ENCODE measurements at places on chromosomes 1 and 21.

- DNase-seq: peak; percentile 41
These were observed 12.5 kb downstream of the RPS6KA1 start for GRCh38 chr1:26541816-26542711.

DNA sequence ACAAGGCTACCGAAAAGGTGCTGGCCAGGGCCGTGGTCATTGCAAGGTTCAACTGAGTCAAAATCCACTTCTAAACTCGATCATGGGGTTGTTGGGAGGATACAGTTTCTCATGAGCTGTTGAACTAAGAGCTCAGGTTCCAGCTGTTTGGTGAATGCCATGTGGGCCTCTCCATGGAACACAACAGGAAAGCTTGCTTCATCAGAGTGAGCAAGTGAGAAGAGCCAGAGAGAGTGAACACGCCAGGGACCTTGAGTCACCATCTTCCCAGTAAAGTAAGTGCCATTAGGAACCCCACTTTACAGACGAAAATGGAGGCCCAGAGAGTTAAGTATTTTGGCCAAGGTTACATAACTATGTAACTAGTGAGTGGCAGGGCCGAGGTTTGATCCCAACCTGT lies 475.1 kb upstream of the VAMP3 start:
- no peak for DNase-seq

GRCh38 chr1:39269791-39270342 lies 65.4 kb downstream of the MACF1 start:
- DNase-seq: no peak

GRCh38 chr21:18070392-18070791 lies 174.2 kb upstream of the CHODL start:
- no peak for DNase-seq

GRCh38 chr1:184483101-184483683 lies 96.4 kb downstream of the C1orf21 start:
- DNase-seq: no peak

DNA sequence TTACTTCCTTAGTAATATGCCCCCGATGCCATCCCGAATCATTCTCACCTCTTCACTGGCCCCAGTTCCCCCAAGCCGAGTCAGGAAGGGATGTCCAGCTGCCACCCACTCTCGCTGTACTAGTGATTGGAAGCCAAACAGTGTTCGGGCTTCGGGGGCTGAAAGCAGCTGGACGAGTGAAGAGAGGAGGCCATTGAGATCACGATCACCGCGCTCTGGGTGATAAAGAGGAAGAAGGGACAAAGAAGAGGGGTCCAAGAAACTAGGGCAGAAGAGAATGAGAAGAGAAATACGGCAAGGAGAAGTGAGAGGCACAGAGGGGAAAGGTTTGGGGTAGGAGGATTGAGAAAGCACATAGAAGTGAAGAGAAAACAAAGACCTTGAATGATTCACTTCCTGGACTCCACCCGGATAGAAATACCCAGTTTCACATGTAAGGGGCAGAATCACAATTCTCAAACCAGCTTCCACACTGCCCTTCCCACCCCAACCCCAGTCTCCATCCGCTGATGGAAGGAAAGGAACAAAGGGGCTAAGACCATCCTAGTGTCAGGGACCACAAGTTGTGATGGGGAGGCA lies 3.7 kb upstream of the SF3B4 start:
- no peak for DNase-seq

DNA sequence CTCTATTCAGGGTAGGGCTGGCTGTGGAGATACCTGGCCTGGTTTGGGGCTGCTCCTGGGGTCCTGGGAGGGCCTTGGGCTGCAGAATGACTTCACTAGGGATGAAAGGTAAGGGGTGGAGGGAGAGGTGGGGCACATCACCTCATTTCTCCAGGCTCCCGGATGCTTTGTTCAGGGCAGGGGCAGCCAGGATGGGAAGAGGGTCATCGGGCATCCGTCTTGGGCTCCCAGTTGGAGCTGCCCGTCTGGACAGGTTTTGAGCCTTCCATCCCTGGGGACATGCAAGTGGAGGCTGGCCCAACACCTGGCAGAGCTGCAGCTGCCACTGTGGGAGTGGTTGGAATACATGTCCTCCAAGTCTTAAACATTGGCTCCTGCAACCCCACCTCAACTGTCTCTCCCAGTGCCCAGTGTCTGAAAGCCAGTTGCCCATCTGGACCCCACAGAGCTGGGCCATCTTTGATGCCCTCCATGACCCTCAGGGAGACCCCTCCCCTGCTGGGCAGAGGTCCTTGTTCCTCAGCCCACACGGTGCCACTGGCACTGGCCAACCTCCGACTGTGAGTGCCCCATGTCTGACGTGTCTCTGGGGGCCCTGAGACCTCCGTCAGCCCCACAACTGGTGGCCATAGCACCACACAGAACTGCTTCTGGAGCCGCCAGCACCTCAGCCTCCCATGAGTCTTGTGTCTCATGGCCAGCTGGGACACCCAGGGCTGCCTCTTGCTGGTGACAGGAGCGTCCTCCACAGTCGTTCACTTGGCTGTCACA lies 52.8 kb downstream of the TRIM11 start:
- DNase-seq: no peak

GRCh38 chr1:203128431-203128715 lies 847 bp downstream of the ADORA1 start:
- no peak for DNase-seq

DNA sequence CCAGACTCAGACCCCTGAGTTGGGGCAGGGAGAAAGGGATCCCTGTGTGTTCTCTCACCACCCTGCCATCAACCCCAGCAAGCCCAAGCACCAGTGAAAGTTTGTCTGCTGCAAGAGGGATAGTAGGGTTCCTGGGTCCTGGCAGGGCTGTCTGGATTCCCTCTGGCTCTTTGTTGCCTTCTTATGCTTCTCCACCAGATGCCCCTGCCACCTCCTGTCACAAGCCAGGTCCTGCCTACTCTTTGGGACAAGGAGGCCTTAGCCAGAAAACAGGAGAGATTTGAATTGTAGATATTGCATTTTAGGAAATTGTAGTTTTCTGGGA lies 21.7 kb downstream of the UBE2T start:
- no peak for DNase-seq

GRCh38 chr1:247352175-247352574 lies 20.5 kb upstream of the ZNF496 start:
- no peak for DNase-seq

DNA sequence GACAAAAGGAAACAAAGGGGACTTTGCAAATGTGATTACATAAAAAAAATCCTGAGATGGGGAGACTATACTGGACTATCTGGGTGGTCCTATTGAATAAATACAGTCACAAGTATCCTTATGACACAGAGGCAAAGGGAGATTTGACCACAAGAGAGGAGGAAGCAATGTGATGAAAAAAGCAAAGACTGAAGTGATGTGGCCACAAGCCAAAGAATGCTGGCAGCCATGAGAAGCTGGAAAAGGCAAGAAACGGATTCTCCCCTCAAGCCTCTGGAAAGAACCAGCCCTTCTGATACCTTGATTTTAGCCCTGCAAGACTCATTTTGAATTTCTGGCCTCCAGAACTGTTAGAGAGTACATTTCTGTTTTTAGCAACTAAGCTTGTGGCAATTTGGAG lies 36.4 kb downstream of the OLFML2B start:
- DNase-seq: no peak

DNA sequence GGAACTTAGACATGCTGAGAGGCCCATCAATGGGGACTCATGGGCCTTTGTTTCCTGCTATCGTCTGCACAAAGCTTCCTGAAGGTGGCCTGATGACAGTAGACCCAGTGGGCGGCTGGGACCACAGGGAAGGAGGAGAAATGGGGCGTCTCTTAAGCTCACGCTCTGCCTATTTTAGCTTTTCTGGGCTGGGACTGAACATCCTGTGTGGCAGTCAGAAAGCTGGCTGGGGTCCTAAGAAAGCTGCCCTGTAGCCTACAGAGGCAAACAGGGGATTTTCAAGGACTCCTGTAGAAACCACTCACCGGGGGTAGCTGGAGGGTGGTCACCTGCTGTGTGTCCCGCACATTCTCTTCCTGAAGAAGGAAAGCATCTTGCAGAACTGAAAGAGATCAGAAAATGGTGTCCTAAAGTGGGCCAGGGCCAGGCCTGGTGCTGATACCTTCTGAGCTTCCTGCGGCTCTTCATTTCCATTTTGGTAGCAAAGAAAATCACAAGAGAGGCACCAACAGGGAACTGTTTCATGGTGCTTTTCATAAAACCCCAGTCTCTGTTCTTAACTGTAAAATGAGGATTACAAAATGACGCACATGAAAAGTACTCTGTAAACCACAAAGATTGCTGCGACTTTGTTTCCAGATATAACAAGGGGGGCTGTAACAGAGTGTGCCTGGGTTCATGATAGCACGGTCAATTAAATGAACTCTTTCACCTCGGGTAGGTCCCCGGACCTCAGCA lies 8.6 kb downstream of the ZNF496 start:
- DNase-seq: no peak

GRCh38 chr1:225465793-225466517 lies 38.1 kb upstream of the LBR start:
- no peak for DNase-seq

DNA sequence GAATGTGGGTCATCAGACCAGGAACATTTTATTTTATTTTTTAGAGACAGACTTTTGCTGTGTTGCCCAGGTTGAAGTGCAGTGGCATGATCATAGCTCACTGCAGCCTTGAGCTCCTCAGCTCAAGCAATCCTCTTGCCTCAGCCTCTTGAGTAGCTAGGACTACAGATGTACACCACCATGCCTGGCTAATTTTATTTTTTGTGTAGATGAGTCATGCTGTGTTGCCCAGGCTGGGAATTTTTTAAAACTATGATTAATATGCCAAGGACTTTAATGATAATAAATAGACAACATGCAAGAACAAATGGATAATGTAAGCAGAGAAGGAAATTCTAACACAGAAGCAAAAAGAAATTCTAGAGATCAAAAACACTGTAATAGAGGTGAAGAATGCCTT lies 142.4 kb downstream of the AK5 start:
- no peak for DNase-seq

GRCh38 chr1:60225486-60225885 lies 151.9 kb upstream of the C1orf87 start:
- no peak for DNase-seq

DNA sequence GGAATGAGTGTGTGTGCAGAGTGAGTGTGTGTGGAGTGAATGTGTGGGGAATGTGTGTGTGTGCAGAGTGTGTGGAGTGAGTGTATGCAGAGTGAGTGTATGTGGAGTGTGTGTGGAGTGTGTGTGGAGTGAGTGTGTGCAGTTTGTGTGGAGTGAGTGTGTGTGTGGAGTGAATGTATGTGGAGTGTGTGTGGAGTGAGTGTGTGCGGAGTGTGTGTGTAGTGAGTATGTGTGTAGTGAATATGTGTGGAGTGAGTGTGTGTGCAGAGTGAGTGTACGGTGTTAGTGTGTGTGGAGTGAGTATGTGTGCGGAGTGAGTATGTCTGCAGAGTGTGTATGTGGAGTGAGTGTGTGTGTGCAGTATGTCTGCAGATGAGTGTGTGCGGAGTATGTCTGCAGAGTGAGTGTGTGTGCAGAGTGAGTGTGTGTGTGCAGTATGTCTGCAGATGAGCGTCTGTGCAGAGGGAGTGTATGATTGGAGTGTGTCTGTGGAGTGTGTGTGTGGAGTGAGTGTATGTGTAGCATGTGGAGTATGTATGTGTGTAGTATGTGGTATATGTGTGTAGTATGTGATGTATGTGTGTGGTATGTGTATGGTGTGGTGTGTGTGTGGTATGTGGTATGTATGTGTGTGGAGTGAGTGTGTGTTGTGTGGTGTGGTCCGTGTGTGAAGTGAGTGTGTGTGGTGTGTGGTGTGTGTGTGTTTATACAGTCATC lies 59.7 kb upstream of the CLDN14 start:
- no peak for DNase-seq

GRCh38 chr1:214215583-214215982 lies 65.4 kb upstream of the SMYD2 start:
- DNase-seq: no peak

- no peak for DNase-seq
These were observed 52.6 kb downstream of the TRABD2B start for GRCh38 chr1:47944561-47944960.

DNA sequence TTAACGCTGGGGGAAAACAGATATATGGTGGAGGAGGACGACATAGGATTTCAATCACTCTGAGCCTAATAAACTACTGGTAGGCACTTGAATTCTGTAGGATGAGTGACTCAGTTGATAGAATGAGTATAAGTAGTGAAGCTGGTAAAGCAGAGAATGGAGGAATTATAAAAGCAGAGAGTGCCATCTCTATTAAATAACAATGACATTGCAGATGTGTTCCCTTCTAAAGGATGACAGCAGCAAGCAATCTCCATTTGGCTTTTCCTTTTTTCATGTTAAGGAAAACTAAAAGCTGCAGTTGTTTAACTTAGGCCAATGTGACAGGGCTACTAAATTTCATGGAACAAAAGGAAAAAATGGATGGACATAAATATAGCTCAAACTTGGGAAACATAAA lies 17.5 kb downstream of the ZBTB8OS start:
- DNase-seq: no peak

DNA sequence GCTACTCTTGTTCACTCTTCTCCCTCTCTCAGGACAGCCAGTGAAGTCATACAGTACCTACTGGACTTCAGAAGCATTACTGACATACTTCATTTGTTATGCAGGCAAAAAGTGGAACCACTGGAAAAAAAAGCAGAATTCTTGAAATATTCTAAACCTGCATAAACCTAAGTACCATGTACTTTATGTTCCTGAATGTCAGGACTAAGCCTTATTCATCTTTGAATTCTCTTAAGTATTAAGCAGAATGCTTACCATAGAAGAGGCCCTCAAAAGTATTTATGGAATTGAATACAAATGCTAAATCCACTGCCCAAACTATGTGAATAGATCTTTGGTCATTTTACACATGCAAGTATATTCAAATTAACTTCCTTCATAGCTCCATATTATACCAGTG lies 7.8 kb downstream of the PSMB2 start:
- DNase-seq: no peak

DNA sequence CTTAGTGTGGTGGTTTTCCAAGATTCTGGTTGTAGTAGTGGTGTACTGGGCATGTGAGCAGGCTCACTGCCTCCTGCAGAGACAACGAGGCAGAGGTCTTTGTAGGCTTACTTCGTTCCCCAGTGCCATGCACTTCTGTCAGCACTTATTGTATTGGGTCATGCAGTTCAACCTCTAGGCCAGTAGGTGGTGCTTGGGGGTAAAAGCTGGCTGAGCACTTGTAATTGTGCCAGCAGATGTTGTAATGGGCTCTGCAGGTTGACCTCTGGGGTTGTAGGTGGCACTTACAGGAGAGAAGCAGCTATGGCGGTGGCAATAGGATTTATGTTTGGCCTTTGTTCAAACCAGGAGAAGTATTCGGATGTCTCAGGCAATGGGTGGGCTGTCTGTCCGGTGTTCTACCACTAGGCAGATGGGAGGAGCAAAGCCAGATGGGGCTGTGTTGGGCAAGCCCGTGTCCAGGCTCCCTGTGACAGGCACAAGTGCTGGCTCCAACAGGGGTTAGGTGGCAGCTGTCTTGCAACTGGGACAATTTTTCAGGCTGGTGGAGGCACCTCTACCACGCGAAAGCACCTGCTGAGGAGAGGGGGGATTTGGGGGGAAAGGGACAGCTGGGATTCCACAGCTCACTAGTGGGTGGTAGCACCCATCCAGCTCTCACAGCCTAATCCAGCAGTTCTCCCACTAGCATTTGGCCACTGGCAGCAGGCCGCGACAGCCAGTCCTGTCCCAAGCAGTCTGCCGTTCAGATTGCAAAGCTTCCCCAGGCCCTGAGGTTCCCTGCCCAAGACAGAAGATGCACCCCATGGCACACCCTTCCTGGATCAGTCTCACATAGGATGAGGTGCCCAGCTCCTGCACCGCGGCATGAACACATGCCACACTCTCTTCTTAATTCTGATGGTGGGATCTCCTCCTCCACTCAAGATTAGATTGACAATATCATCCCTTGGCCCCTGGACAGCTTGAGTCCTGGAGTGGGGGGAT lies 274.5 kb downstream of the CTH start:
- no peak for DNase-seq

Measured in activated CD4-positive, CD25-positive, alpha-beta regulatory T cell treated with anti-CD3 and anti-CD28 coated beads, Interleukin-2, amount 50 U/mL, for 16 hours (primary cell).